ENCODE measurements at places on chromosomes 11 and 22.

DNA sequence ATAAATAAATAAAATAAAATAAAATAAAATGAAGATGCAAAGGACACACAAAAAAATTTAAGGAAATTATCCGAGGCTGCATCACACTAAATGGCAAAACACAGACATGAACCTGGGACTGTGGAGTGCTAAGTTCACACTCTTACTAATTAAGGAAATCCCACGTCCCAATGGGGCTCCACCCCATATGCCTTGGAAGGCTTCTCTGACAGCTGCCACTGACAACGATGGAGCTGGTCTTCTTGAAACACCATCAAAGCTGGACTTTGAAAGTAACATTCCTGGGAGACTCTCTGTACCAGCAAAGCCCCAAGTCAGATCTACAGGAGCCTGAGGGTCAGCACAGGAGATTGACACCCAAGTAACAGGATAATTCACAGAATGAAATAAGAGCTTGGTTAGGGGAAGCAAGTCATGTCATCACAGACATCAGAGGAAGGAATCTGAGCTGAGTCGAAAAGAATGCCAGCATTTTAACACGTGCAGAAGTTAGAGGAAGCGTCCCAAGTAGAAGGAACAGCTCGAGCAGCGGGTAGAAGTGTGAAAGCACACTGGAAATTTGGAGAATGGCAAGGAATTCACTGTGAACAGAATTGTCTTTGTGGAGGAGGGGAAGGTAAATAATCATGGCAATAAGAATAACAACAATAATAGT, 13.8 kb downstream of the TPST2 start:
- no peak for DNase-seq

DNA sequence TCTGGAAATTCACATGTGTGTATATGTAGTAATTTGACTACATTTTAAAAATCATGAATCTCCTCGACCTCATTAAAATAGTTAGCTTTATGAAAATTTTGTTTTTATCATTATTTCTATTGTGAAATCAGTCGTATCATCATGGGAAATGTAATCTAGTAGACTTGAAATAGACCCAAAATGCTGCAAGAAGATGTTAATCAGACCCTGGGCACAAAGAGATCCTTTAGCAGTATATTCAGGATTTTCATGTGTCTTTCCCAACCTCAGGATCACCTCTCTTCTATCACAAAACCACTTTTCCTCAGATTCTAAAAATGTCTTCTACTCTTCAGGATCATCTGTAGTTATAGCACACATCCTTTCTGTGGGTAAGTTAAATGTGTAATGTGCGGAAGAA, 74.9 kb upstream of the ADSL start:
- DNase-seq = no peak

DNA sequence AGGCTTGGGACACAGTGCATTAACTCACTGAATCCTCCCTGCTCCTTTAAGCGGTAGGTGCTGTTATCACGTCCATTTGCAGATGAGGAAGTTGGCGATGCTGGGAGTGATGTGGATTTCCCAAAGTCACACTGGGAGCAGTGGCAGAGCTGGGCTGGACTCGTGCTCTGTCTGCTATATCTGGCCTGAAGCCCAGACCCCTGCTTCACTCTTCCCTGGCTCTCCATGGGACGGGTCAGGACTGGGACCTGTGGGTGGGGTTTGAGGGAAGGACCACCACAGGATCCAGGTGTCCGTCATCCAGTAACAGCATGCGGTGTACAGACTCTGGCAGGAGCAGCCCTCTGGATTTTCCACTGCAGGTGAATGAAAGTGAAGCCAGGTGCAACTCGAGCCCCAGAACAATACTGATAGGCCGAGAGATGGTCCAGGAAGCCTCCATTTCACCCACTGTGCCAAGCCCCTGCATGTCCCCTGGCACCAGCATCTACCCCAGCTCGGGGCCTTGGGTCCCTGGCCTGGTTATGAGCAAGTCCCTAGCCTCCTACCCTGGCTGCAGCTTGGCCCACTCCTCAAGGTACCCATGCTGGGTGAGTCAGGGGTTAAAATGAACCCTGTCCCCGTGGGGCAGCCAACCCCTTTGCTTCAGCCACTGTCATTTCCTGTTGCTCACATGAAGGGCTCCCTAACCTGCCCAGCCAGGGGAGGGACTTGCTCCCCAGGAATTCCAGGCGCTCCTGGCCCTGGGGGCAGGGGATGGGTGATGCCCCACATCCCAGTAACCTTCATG, 4.2 kb downstream of the USP2 start:
- DNase-seq = no peak

DNA sequence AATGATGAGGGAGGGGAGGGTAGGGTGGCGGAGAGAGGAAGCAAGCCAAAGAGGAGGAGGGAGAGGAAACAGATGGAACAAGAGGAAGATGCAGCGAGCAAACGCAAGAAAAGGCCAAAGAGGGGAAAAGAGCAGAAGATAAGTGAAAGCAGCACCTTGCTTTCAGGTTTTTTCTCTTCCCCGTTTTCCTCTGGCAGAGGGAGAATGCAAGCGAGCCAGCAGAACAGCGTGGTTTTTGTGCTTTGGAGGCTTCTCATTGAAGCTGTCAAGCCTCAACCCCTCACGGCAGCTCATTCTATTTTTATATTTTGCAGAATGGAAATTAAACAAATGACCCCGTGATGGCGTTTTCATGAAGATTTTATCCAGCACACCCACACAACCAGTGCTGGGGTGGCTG, 67.1 kb upstream of the GRAMD1B start:
- DNase-seq = no peak

DNA sequence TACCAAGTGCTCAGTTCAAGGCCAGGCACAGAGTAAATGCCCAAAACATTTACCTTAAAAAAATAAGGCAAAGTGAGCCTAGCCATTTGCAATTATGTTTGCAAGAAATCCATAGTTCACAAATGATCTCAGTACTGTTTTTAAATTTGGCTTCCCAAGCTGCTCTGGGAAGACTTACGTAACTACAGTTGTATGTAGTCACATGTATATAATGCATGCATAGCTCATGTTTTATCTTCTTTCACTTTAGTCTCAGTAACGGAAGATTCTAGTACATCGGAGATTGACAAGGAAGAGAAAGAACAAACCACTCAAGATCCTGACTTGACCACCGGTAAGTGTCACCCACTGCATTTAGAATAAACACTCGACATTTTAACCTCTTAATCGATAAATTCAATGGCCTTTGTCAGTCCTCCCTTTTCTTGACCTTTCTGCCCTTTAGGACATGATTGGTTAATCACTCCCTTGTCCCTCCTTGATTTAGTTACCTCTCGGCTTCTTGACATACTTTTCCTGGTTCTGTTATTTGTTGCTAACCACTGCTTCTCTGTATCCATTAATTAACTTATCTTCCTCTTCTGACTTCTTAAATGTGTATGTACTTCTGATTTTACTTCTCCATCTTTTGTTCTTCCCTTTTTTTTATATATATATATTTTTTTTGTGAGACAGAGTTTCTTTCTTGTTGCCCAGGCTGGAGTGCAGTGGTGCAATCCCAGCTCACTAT, 18.0 kb upstream of the JHY start:
- DNase-seq = no peak

DNA sequence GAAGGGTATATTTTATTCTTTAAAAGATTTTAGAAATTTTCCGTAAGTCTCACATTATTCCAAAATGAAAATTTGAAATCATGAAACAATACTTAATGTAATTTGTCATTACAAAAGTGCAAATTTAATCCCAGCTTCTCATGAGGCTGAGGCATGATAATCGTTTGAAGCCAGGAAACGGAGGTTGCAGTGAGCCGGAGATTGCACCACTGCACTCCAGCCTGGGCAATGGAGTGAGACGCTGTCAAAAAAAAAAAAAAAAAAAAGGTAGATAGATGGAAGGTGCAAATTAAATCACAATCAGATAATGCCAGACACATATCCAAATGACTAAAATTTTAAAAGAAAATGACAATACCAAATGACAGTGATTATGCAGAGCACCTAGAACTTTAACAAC, 644.2 kb downstream of the FAM181B start:
- DNase-seq = no peak

GRCh38 chr22:50600967-50601668, 525 bp downstream of the MAPK8IP2 start:
- DNase-seq = no peak

DNA sequence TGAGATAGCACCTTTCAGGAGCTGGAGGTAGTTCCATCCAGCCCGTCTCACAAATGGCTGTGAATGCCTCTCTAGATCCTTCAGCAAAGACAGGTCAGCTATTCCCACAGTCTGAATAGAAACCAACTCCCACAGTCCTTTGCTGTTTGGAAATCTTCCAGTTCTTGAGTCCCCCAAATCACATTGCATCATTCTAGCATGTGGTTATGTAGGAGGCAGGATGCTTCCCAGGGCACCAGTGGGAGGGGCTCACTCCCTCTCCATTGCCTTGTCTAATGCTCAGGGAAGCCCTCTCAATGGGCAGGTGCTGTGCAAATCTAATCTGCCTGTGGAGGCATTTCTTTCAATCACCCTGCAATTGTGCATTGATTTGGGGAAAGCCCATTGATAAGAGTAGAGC, 14.6 kb downstream of the NAV2 start:
- no peak for DNase-seq

DNA sequence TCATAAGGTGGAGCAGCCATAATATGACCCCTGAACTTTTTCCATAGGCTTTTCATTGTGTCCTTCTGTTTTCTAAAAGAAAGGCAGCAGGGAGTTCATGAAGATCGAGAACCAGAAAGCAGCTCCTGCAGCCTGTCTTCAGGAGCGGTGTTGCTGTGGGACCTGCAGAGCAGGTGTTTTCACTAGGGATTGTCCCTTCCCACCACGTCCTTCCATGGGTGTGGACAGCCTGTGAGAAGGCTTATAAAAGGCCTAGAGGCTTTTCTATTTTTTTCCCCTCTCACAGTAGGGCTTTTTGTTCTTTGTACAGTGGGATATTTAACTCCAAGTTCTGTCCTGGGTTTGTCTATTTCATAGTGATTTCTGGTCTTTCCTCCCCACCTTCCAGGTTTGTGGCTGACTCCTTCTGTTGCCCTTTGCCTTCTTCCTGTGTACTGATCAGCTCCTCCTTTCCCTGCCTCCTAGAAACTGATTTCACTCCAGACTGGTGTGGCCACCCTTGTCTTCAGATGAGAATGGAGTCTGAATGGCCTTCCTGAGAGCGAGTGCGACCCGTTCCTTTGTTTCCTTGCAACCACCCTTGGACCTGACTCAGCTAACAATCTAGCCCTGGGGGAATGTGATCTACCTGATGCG, 10.1 kb downstream of the MRPL16 start:
- DNase-seq = no peak

DNA sequence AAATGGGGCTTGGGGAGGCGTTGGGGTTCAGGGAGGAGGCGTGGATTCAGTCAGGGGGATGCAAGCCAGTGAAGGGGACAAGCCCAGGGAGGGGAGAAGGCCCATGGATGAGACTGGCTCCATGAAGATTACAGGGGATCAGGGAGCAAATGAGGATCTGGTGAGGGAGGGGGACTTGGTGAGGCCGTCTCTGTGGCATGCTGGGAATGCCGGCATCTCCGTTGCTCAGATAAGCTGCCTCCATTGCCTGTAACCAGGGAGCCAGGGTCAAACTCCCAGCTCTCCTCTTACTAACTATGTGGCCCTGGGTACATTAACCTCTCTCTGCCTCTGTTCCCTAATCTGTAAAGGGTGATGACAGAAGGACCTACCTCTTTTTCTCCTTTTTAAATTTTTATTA, 38.7 kb downstream of the TPBGL start:
- DNase-seq = no peak

DNA sequence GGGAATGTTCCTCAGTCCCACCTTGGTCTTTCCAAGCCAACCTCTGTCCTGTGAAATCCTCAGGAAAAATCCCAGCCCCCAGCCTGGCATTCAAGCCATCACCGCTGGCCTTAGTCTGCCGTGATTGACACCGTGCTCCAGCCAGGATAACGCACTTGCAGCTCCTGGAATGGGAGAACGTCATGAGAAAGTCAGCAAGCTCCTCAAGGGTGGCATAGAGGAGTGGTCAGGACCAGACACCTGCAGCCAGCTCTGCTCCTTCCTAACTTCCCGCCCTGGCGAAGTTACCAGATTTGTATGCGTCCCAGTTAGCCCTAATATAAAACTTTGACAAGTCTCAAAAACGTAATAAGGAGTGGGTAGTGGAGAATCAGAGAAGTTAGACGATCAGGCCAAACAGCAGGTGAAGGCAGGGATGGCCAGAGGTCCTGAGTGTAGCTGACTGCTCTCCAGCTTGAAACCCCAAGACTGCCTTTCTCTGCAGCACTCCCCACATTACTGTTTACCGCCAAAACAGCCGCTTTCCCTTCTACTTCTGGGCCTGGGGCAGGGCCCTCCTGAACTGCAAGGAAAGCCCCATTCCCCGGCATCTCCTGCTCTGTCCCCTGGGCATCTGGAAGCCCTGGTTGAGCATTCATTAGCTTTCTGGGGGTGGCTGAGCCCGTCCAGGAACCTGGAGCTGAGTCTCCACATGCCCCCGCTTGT, 1.3 kb upstream of the DKK3 start:
- no peak for DNase-seq

GRCh38 chr11:7575841-7576725, 62.3 kb downstream of the PPFIBP2 start:
- DNase-seq = no peak

DNA sequence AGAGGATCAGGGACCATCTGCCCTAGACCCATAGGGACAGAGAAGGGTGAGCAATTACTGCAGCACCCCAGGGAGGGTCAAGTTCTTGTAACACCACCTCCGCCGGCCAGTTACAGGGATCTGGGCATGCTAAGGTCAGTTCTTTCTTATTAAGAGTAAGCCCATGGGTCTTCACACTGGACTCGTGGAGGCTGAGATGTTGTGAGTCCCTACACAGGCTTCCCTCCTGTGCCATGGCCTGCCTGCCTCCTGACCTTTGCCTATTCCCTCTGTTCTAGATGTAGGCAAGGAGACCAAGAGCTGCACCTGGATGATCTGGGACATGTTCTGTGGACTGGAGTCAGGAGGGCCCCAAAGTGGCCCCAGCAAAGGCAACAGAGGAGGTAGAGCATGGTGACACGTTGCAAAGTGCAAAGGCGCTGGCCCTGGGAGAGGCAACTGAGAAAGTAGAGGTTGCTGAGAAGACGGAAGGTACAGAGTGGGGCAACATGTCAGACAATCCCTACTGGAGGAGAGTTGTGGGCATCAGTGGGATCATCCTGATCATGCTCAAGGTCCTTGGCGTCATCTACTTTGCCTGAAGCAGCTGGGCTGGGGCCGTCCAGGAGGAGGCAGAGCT, 16.3 kb upstream of the GNAZ start:
- no peak for DNase-seq

- peak; percentile 3 for DNase-seq
These were observed at the start of gene SLC6A5 for GRCh38 chr11:20599221-20600019. SLC6A5 (plus strand) TSS chr11:20599608; CDS start chr11:20599673, 65 bp downstream.

DNA sequence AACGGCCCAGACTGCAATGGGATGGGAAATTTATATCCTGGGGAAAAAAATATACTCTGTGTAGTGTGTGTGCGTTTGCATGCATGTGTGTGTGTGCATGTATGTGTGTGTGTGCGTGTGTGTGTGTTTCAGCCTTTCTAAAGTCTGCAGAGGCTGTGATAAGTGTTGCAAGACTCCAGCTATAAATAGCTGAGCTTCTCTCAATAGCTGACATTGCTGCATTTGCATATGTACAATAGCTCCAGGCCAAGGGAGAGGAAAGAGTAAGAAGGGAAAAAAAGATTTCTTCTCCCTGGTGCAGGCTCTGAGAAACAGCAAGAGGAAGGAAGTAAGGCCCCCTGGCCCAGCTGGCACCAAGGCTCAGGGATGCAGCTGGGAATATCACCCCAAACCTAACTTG, 483.0 kb downstream of the MN1 start:
- no peak for DNase-seq

- DNase-seq = no peak
These were observed 10.9 kb upstream of the TNNT3 start for GRCh38 chr11:1908618-1909017.

GRCh38 chr22:42680648-42681047, 31.5 kb upstream of the CYB5R3 start:
- peak; percentile 69 for DNase-seq

All from smooth muscle cell of the brain vasculature (primary cell).